ENCODE measurements at places on chromosomes 12 and 14. TPM values are rescaled to one million over a fixed set of nuclear protein-coding genes. Genes with fewer than 3 reads are reported as not detected.
A peak's percentile ranks its signal among the peaks of the same experiment; 100 is the strongest.

GRCh38 chr12:104063712-104064030 lies 660 bp upstream of the HCFC2 start:
- peak; percentile 60 for DNase-seq

DNA sequence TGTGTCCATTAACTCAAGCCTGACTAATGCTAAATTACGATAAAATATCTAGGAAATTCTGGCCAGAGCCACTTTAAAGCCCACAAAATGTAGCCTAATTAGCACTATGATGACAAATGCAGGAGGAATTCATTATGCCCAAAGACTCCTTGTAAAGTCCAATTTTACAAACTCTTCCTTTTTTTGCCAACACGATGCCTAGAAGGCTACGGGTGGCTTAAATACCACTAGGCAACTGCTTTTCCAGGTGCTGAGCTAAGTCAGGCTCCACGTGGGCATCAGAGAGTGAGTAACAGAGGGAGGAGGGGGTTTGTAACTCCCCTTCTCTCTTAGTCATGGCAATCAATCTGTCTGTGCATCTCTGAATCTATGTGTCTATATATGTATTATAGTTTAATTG lies 172.4 kb upstream of the NTF3 start:
- DNase-seq, result no peak

GRCh38 chr12:96985515-96986362 lies 78.7 kb downstream of the NEDD1 start:
- no peak for DNase-seq

DNA sequence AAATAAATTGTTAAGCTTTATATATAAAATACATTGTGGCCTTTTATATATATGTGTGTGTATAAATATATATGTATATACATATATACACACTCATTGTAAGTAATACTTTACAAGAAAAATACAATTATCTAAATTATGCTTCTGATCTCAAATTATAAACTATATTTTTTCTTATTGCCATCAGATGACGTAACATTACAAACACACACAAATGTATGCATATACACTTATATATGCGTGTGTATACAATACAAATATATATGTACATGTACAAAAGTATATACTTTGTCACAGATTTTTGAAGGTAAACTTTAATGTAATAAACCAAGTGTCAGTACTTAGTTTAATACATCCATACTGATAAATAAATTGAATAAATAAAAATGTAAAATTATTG lies 278.9 kb upstream of the LMO3 start:
- DNase-seq, result no peak

DNA sequence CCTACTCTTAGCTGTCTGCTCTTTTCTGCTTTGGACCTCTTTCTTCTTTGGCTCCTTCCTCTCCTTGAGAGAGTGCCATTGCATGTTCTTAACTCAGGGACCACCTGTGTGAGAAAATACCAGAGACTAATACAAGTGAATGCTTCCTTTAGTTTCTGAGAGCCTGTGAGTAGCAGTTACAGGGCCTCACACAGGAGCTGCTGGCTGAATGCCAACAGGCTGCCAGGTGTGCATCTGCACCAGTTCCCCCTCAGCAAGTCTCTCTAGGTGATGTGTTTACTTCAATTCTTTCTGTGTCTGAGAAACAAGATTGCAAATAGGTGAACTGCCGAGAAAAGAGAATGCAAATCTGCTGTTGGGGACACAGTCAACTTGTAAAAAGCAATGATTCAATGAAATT lies 108.2 kb downstream of the STXBP6 start:
- no peak for DNase-seq

- no peak for DNase-seq
These were observed 241.1 kb upstream of the DCN start for GRCh38 chr12:91423693-91424050.

The PRH1 gene
- total RNA-seq, result 22.4 TPM

The ABHD12B gene
- total RNA-seq, result not detected
